Kidney (tissue), 22 donors: ENCODE measurements at places on chromosomes 3 and 15. TPM values are rescaled to one million over a fixed set of nuclear protein-coding genes. Genes with fewer than 3 reads are reported as not detected.

BTLA gene
- polyA plus RNA-seq, result not detected

GRK7 gene
- not detected for polyA plus RNA-seq

SI gene
- polyA plus RNA-seq, result 0.11 TPM

DNA sequence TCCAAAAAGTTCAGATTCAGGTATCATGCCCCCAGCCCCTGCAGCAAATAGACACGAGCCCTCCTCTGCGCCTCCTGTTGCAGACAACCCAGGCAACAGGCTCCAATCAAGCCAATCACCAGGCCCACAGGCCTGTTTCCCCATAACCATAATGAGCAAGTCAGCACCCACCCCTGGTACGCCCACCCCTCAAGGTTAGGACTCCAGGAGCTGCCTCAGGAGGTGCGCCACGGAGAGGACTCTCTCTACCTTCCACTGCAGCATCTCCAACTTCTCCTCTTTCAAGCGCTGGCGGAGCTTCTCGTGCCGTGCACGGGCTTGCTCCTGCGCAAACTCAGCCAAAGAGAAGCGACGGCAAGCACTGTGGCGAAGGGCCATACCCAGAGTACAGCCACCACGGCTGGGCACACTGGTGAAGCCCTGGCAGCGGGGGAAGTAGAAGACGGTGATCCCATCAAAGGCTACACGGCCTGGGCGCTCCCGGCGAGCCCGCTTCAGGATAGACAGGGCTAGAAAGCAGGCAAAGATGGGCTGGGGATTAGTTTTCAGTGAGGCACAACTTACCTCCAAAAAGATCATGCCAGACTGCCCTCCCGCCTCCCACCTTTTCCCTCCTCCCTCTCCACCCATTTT, 8.5 kb downstream of the CSRNP1 start:
- DNase-seq, result no peak

- DNase-seq, result no peak
Measured at GRCh38 chr3:131535131-131535530, 32.4 kb upstream of the MRPL3 start.
